Activated CD4-positive, alpha-beta memory T cell treated with anti-CD3 and anti-CD28 coated beads for 36 hours (primary cell): ENCODE measurements at places on chromosomes 12 and 14. TPM values are rescaled to one million over a fixed set of nuclear protein-coding genes. Genes with fewer than 3 reads are reported as not detected.
A peak's percentile ranks its signal among the peaks of the same experiment; 100 is the strongest.

DNA sequence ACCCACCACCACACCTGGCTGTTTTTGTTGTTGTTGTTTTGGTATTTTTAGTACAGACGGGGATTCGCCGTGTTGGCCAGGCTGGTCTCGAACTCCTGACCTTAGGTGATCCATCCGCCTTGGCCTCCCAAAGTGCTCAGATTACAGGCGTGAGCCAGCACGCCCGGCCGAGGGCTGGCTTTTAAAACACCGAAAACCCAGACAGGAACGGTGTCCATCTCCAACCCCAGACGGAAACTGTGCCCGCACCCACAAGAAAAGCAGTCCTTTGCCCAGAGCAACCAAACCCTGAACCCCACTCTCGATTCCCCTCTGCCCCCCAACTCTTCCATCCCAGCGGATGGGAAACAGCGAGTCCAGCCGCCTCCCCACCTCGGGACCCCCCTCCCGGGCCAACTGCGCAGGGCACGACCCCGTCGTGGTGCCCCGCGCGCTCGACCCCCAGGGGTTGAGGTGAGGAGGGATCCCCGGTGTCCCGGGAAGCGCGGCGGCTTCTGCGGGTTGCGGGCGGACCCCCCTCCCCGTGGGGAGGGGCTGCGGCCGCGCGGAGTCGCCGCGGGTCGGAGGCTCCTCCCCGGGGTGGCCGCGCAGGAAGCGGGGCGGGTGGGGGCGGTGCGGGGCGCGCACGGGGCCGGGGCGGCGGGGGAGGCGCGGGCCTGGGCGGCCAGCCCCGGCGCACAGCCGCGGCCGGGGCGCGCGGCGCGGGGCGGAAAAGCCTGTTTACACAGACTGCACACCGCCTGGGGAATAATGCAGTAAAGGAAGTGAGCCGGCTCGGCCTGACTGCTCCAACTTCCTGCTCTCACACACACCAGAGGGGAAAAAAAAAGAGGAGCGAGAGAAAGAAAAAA, at the start of gene ELK3:
Gene ELK3, plus strand, starts transcription at position 651 of the 851 bp plus-strand sequence.
- peak; percentile 69 for DNase-seq

- no peak for DNase-seq
Observed at GRCh38 chr12:94770791-94771190, 120.4 kb upstream of the TMCC3 start.

DNA sequence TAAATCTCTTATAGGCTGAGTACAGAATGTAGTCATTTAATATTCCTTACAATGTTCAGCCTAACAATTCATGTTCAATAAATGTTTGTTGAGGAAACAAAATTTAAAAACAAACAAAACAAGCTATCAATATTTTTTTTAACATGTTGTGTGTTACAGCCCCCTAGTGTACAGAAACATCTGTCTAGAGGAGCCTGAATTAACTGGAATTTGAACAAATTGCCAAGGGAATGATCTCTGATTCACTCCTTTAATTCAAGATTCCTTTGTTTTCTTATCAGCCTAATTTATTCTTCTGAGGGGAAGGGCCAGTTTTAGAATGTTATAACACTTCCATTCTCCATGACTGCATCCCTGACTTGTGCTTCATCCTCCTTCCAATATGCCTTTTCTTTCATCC, 127.2 kb downstream of the CMAS start:
- no peak for DNase-seq

DNA sequence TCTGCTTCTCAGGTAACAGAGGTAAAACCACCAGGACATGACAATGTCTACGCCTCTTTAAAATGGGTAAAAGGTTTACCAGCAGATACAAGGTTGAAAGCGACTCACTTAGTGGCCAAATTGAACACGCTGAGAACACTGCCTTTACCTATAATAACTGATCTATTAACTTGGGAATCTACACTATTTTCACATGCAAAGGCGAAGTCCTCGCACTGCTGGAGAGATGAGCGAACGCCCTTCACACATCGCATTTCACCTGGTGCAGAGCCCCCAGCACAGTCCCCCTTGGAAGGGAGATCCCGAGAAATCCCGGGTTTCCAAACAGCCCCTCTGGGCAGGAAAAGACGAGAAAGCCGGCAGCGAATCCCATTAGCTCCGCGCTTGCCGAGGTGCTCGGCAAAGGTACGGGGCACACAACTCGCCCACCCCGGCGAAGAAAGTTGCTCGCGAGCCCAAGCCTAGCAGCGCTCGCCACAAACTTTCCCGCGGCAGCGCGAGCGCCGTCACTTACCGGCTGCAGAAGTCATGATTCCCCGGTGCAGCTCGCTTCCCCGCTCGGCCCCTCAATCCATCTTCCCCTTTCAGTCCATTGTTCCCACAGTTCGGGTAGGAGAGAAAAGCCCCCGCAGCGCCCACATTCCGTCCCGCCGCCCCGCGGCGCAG, 423 bp downstream of the FGD6 start:
- no peak for DNase-seq

DNA sequence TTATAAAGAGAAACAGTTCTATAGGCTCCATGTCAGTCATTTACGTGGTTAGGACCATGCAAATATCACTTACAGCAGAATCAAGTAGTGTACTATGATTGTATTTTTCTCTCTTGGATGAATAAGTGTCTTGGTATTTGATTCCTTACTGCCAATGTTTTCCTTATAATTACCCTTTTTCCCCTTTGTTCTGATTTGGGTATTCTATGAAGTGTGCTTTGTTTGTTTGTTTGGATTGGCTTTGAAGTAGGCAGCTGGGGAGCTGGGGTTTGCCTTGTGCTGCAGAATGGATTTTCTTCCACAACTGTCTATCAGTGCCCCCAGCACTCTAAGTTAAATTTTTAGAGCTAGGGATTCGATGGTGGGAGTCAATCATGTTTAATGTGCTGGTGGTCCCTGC, 12.4 kb downstream of the TMEM120B start:
- no peak for DNase-seq

DNA sequence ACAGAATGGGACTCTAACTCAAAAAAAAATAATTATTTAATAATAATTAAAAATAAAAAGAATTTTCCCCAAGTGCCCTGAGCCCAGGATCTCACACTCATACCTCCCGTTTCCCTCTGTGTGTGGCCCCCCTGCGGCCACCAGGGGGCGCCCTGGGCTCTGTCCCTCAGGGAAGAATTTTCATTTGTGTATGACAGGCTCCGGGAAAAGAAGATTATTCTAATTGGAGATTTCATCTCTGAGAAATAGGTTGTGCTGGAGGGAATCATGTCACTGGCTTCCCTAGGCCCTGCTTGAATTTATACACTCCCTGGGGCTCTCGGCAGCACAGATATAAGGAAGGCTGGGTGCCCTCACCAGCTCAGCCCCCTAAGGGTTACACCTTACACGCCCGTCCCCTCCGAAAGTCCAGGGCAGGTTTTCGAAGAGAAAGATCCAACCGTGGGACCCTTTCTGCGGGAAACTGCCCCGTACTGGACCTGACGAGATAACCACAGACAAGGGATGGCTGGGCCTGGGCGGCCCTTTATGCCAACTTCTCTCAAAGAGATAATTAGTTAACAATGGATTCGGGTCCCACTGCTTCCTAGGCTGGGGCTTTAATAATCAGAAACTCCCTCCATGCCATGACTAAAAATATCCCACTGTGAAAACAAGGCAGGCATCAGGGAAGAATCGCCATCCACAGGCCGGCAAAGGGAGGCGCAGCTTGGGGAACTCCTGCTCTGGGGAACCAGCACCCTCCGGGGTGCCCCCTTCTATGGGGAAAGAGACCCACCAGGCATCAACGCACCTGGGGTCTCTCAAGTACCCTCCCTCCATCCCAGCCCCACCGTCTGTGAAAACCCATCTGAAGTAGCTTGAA, 80.7 kb downstream of the KDM2B start:
- peak; percentile 79 for DNase-seq

DNA sequence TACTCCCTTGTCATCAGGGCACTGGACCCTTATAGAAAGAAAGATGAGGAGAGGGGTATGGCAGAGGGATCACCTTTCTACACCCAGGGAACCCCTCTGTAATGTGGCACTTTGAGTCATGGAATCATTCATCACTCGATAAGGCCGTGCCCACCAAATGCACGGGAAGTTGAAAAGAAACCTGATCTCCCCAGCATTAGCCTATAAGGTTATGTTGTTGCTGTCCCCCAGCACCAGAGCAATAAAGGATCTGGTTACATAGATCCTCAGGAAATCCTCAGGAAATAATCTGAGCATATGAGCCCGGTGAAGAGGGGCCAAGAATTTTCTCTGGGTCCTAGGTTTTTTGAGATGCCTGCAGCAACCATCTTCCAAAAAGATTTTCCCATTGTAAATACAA, 148.8 kb upstream of the CRY1 start:
- DNase-seq, result no peak

DNA sequence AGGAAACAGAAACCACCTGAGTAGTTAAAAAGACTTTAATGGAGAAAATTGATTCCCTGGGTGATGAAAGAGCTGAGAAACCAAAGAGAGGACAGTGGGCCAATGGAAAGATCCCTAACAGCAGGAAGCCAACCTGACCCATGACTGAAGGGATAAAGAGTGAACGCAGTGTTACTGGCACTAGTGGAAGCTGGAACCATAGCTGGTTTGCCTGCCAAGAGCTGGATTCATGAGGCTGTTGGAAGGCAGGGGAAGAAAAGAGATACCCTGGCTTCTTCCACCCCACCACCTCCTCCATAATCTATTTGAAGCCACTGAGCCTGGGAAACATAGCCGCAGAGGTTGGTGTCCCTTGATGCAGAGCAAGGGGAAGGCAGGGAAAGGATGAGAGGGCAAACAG, 125.5 kb upstream of the PRKD1 start:
- no peak for DNase-seq

DNA sequence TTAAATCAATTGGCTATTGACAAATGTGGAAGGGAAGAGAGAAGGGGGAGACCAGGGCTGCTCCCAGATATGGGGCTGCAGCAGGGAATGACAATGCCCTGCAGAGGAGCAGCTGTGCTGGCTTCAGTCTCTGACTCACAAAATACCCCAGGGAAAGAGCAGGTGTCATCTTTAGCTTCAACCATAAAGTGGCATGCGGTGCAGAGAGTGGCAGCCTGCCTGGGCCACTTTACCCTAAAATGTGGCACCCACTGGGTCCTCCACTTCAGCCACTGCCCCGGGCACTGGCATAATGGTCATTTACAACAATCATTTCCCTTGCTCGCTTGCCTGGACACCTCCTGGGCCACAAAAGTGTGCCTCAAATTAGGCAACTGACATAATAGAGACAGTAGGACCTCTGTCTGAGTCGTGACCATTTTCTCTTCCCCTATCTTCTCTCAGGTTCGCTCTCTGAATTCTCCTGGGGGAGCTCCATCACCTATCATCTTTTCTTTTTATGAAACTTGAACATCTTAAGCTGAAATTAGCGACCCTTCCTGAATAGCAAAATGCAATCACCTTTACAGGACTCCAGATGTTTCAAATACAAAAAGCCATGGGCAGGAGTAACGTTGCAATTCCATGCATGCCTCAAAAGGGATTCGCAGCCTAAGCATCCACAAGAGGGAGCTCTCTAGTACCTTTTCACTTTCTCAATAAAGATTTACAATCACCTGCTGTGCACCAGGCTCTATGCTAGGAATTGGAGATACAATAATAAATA, 179.9 kb upstream of the ATF7IP start:
- peak; percentile 24 for DNase-seq

DNA sequence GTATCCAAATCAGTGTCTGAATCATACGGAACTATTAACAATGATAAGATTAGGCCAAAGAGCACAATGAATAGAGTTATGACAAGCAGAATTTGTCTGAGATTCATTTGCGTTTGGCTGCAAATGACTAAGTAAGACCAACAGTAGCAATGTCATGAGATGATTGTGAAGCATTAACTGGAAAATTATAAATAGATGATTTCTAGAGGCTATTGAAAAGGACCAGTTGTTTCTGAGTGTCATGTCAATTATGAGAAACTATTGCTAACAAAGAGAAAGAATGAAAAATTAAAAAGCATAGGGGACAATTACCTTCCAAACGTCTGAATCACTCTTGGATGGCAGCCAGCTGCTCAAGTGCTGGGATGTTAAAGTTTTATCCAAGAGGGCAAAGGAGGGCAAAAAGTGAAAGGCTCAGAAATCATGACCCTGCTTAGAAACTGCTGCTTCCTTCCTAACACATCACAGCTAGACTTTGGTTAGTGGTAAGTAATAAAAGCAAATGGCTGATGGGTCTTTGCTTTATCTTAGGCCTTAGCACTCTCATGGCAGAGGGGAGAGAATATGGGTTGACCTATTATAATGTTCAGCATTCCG, 89.0 kb downstream of the AKAP6 start:
- DNase-seq, result no peak

GRCh38 chr12:19398376-19399363, 40.6 kb upstream of the AEBP2 start:
- no peak for DNase-seq

DNA sequence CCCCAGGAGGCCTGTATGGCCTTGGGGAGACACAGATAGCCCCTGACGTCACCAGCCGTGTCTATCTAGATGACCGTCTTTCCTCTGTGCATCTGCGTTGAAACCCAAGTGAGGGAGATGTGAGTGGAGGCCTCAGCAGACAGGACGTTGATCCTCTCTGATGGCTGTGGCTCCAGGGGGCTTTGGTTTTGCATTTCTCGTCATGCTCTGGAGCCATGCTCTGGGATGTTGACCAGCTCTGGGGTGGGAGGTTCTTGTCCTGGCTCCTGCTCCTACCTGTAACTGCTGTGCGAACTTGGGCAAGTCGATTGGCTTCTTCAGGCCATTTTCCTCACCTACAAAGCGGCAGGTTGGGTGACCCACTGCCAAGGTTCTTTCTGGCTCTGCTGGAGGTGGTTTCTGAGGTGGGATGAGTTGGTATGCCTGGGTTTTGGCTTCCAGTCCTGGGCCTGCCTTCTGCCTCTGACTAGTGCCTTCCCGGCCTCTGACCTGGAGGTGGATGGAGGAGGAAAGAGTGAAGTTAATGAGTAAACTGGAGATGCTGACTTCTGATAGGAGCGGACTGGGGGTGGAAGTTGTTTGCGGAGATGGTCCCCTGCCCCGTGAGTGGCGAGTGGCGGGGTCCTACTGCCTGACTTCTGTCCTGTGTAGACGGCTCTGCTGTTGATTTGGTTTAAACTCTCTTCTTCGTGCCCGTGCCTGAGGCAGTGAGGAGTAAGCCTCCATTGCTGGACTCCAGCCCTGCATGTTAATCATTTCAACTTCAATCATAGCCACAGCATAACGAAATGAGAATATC, 8.4 kb downstream of the TSPAN9 start:
- DNase-seq, result no peak

DNA sequence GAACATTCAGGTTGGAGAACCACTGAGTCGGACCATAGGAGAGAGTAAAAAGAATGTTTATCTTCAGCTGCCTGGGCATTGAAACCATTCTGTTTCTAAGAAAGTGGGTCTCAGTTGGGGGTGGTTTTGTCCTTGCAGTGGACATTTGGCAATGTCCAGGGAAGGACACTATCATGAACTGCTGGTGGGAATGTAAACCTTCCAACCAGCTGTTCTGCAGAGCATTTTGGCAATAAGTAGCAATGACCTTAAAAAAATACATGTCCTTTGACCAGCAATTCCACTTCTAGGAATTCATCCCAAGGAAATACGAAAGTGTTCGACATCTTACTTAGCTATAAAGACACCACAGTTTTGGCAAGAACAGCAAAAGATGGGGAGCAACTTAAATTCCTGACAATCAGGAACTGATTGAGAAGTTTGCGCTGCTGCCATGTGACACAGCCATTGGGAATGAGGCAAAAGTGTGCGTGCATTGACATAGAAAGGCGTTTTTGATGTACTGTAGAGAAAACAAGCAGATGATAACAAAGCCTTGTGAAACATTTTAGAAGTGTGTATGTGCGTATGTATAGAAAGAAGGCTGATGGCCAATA, 82.9 kb upstream of the MAP1LC3B2 start:
- no peak for DNase-seq

VDR gene
- total RNA-seq, result 156 TPM

COL2A1 gene
- not detected for total RNA-seq

PAPLN gene
- total RNA-seq, result 0.62 TPM

DENND5B gene
- total RNA-seq, result 0.17 TPM

SLC8A3 gene
- 0.31 TPM for total RNA-seq

BDKRB2 gene
- total RNA-seq, result 0.12 TPM
